Daoy (cell line): ENCODE measurements at places on chromosomes 13 and 19. TPM values are rescaled to one million over a fixed set of nuclear protein-coding genes. Genes with fewer than 3 reads are reported as not detected.

The MRPS12 gene
- 60.5 and 102 TPM in 2 replicates for total RNA-seq

The IGFL4 gene
- not detected in 2 replicates for total RNA-seq

The ZNF576 gene
- total RNA-seq: 13.8 and 16.0 TPM in 2 replicates

The PSG11 gene
- not detected in 2 replicates for total RNA-seq

The CYP2A7 gene
- total RNA-seq: not detected in 2 replicates

The SYNGR4 gene
- total RNA-seq: not detected in 2 replicates

The CYP4F11 gene
- total RNA-seq: 0.29 and 1.0 TPM in 2 replicates

The EDDM13 gene
- not detected in 2 replicates for total RNA-seq

The PRR19 gene
- total RNA-seq: 0.51 and 2.2 TPM in 2 replicates

The EEF1AKMT1 gene
- total RNA-seq: 9.8 and 10.4 TPM in 2 replicates
